ENCODE measurements at places on chromosomes 4 and X.

- H3K27me3 ChIP-seq = no peaks in the 10 kb centered on the region
- peaks cover 22% of the 10 kb centered on the region for H3K4me1 ChIP-seq
- H3K27ac ChIP-seq = peak overlapping the region; percentile 80
- no peak overlapping the region for H3K4me3 ChIP-seq
- no peak for DNase-seq
Measured at GRCh38 chrX:41314204-41314603, 19.8 kb upstream of the DDX3X start.

GRCh38 chrX:103311399-103311780, 600 bp upstream of the BEX2 start:
- H3K4me1 ChIP-seq = no peaks in the 10 kb centered on the region
- no peak for DNase-seq
- no peak overlapping the region for H3K4me3 ChIP-seq
- no peaks in the 10 kb centered on the region for H3K36me3 ChIP-seq
- H3K27ac ChIP-seq = no peak overlapping the region
- peaks cover 5% of the 10 kb centered on the region for H3K27me3 ChIP-seq

DNA sequence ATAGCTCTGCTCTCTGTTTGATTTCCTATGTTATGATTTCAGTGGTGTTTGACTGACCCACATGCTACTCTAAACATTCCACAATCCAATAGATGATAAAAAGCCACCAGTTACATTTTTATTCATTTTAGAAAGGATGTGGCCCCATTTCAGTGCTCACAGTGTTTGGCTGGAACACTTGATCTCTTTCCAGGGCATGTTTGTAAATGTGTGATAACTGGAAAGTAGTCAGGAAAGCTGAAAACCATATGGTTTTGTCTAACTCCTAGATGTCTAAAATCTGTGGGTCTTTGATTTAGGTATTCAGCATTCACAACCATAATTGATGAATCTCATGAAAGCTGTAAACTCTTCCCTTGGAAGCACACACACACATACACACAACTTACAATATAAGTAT, 904.9 kb upstream of the AGA start:
- no peaks in the 10 kb centered on the region for H3K27me3 ChIP-seq
- no peaks in the 10 kb centered on the region for H3K4me1 ChIP-seq
- no peak overlapping the region for H3K27ac ChIP-seq
- H3K4me3 ChIP-seq = no peak overlapping the region

- no peaks in the 10 kb centered on the region for H3K36me3 ChIP-seq
- H3K27me3 ChIP-seq = peaks cover 1% of the 10 kb centered on the region
- no peak overlapping the region for H3K27ac ChIP-seq
- no peak for DNase-seq
- no peak overlapping the region for H3K4me3 ChIP-seq
- H3K4me1 ChIP-seq = peaks cover 13% of the 10 kb centered on the region
Measured at GRCh38 chr4:54402880-54403480, 173.9 kb downstream of the PDGFRA start.

GRCh38 chr4:95556207-95556859, 7.6 kb upstream of the UNC5C start:
- no peaks in the 10 kb centered on the region for H3K4me1 ChIP-seq
- H3K27me3 ChIP-seq = no peaks in the 10 kb centered on the region
- H3K27ac ChIP-seq = no peak overlapping the region
- no peak for DNase-seq
- H3K36me3 ChIP-seq = no peaks in the 10 kb centered on the region
- H3K4me3 ChIP-seq = no peak overlapping the region

DNA sequence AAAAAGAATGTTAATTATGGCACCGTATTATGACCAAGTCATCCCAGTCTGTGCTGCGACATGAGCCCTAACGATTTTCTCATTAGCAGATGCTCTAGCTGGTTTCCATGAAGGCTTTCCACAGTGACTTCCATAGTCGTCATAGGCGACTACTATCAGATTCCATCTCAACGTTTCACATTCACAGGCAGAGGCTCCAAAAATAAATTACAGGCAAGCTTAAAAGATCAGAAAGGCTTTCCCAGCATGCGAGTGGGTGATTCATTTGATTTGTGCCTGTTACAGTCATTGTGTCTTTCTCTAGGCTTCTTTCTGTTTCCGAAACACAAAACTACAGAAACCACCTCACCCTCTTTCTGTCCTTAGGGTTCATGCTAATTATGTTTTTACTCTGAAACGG, 43.2 kb downstream of the PALLD start:
- peaks cover 53% of the 10 kb centered on the region for H3K4me1 ChIP-seq
- peak overlapping the region; percentile 84 for H3K4me3 ChIP-seq
- H3K27ac ChIP-seq = peak overlapping the region; percentile 92
- H3K36me3 ChIP-seq = no peaks in the 10 kb centered on the region
- DNase-seq = peak; percentile 89

DNA sequence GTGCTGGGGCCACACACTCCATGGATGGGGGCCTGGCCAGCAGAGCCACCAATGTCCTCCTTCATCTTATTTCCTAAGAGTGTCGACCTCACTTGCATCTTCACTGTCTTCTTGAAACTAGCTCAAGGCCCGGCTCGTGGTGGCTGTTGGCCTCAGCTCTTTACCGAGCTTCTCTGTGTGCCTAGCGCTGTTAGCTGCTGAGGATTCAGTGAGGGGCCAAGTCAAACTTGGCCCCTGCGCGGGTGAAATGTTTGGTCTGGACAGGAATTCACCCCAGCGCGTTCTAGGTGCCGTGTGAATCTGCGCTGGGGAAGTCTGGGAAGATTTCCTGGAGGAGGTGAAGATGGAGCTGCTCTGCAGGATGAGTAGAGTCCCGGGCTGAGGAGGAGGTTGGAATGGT, 8.5 kb downstream of the SORCS2 start:
- H3K27me3 ChIP-seq = peaks cover 5% of the 10 kb centered on the region
- H3K27ac ChIP-seq = no peak overlapping the region
- no peak for DNase-seq
- H3K36me3 ChIP-seq = no peaks in the 10 kb centered on the region
- no peak overlapping the region for H3K4me3 ChIP-seq
- H3K4me1 ChIP-seq = peaks cover 19% of the 10 kb centered on the region

- peaks cover 10% of the 10 kb centered on the region for H3K27me3 ChIP-seq
- H3K4me3 ChIP-seq = peak overlapping the region; percentile 43
- H3K4me1 ChIP-seq = peaks cover 45% of the 10 kb centered on the region
- peak; percentile 57 for DNase-seq
Measured at GRCh38 chr4:15457406-15458201, 12.1 kb upstream of the CC2D2A start.

DNA sequence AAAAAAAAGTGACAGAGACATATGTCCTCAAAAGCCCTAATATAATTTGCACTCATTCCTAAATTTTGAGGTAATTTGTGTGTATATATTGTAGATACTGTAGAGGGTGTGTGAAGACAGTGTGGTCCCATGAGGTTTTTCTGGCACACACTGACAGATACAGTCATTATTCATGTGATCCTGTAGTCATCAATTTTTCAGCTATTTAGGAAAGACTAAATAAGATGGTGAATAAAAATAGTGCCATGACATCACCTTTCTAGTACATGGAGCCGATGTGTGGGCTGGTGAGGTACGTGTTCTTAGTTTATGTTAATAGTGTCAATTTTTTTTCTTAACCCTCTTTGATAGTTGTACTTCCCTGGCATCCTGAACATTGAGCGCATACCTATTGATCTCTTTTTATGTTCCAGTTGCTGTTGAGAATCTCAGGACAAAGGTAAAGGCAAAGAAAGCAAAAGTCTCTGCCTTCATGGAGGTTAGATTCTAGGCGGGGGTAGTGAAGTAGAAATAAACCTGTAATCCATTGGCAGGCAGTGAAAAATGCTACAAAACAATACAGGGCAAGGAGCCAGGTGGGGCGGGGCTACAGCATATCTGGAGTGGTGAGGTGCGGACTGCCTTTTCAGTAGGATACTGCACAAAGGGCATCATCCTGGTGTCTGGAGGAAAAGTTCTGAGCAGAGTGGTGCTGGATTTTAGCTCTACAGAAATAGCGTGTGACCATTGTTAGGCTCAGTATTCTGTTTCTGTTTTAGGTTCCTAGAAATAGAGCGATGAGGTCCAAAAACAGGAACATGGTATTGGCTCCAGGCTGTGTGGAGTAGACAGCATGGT, 93.8 kb downstream of the ARHGAP10 start:
- peaks cover 77% of the 10 kb centered on the region for H3K4me1 ChIP-seq
- peaks cover 39% of the 10 kb centered on the region for H3K36me3 ChIP-seq
- H3K27me3 ChIP-seq = peaks cover 6% of the 10 kb centered on the region
- H3K4me3 ChIP-seq = no peak overlapping the region
- peak overlapping the region; percentile 31 for H3K27ac ChIP-seq
- DNase-seq = no peak

DNA sequence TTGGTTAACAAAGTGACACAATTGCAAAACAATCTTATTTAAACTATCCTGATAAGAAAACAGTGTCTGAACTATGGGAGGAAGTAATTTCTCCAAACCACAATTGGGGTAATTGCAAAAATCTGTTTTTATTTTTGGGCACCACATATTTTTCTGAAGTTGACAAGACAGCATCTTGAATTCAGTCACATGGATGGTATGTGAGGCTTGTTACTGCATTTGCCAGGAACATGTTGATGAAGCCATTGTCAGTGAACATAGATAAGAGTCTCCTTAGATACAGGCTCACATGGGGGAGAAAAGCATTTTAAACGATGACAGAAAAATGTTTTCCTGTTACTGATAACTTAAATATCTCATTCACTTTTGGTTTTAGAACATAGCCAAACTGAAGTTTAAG, 5.5 kb upstream of the USP53 start:
- peak; percentile 54 for DNase-seq
- peak overlapping the region; percentile 29 for H3K4me3 ChIP-seq

DNA sequence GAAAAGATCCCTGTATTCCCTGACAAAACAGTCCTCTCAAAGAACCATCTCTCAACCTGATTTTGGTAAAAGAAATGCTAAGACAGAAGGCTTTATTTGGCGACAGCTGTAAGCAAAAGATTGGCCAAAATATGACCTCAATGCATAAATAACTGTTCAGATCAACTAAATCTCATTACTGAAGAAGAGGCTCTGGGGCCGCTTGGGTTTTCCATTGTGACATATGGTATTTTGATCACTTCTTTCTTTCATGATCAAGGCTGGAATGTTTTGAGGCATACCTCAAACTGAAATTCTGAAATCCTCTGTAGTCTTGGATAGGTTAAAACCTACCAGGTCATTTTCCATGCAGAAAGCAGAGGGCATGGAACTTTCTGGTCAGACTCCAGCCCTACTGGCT, 106.3 kb downstream of the C4orf51 start:
- H3K27me3 ChIP-seq = no peaks in the 10 kb centered on the region
- H3K4me1 ChIP-seq = peaks cover 26% of the 10 kb centered on the region
- no peak overlapping the region for H3K4me3 ChIP-seq
- DNase-seq = no peak

- DNase-seq = no peak
- H3K27ac ChIP-seq = no peak overlapping the region
- H3K27me3 ChIP-seq = peaks cover 5% of the 10 kb centered on the region
- no peaks in the 10 kb centered on the region for H3K36me3 ChIP-seq
Measured at GRCh38 chrX:790783-791360, 160.3 kb downstream of the SHOX start.

DNA sequence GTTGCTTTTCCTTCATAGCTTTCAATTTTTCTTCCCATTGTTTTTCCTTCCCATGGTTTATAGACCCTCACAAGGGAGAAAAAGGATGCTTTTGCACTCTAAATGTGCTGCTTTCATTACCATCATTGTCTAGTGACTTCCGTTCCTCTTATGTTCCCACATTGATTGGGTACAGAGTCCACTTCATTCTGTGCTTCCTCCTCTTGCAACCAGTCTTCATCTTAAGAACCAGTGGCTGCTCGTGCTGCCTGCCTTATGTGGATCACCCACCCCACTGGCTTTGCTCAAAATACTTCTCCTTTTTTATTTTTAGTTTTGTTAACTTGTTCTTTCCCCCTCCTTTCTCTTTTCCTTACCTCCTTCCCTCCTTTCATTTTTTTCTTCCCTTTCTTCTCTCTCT, 76.5 kb upstream of the BOD1L1 start:
- no peak overlapping the region for H3K27ac ChIP-seq
- DNase-seq = no peak
- H3K4me1 ChIP-seq = peaks cover 70% of the 10 kb centered on the region
- H3K27me3 ChIP-seq = no peaks in the 10 kb centered on the region
- no peak overlapping the region for H3K4me3 ChIP-seq
